ENCODE measurements at places on chromosomes 12 and 14.

DNA sequence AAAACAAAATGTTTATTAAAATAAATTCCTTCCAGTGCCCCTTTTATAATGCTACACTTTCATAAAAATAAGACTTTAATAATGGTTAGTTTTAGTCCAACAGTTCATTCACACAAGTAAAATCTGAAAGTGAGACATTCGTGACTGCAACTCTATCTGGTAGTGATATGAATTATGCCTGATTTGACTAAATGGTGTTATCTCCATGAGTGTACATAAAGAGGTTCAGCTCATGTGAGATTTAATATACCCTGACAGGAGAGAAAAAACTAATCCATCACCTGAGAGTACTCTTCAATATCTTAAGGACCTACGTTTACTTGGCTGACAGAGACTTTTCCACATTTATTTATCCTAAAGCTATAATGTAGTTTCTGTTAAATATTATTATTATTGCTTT is 34.0 kb downstream of the ERO1A start:
- DNase-seq, result no peak

DNA sequence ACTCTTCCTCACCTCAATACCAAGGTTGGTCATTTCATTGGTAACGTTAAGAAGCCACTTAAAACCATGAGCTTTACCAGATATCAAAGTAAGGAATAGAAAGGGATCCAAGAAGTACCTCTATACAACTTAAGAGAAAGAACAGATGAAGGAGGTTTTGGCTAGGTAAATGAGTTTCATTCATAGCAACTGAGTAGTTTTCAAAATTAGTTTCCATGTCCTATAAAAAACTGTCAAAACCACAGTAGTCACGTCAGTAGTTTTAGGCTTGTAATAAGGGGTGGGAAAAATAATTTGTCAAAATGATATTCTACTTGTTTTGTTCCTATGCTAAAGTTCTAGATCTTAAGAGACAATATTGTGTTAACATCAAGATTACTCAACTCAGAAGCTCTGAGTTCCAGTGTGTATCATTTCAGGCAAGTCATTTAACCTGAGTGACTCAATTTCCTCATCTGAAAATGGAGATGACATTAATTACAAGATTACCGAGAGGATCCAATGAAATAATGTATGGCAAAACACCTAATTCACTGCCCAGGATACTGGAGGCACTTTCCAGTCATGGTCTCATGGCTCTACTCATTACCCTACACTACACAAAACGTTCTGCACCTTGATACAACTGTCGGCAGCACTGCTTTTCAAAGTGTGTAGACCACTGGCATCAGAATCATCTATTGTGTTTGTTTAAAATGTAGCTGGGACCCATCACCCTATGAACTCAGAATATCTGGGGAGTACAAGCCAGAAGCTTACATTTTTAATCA is 24.1 kb upstream of the SLC6A13 start:
- DNase-seq, result no peak

GRCh38 chr12:32270818-32271710 is 128.3 kb upstream of the FGD4 start:
- DNase-seq, result no peak

GRCh38 chr12:124751654-124752355 is 111.9 kb downstream of the SCARB1 start:
- no peak for DNase-seq

- peak; percentile 31 for DNase-seq
Observed at GRCh38 chr12:6340032-6340638, 1.7 kb downstream of the TNFRSF1A start.

DNA sequence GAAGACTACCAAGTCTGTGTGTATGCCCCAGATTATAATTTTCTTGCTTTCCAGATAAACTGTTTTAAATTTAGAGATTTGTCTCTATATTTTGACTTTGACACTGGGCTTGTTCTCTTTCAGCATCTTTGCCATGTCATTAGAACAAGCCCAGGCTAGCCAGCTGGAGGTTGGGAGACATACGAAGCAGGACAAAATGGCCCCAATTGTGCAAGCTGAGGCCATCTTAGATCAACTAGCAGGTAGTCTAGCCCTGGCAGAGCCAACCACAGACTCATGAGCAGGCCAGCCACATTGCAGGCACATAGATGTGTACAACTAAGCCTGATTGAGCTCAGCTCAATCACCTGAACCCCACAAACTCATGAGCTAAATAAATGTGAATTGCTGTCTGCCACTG is 321.4 kb downstream of the ATP23 start:
- DNase-seq, result no peak

DNA sequence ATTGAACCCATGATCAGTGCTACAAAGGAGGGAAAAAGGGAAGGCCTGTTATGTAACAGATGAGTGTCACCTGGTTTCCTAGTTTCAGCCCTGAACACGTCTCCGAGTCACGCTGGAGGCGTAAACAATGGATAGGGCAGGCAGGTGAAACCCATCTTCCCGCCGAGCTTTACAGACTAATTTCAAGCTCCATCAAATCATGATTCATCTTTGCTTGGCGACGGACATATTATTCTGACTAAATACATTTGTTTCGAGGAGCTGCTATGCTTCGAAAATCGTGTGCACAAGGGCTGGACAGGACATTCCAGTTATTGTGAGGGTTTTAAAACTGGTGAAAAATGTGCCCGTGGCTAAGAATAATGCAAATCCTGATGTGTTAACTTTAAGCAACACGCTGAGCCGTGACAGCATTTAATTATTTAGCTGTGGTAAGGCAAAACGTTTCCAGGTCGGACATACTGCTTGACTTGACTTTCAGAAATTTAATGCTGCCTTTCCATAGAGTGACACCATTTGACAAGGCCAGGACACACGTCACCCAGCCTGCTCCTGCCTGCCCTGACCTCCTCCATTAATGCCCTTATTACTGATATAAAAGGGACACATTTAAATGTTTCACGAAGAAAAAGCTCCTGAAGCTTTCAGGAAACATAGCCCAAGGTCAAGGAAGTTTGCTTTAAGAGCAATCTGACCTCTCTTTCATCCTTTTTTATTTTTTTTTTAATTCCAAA is 1203.5 kb upstream of the TMEM132C start:
- no peak for DNase-seq

DNA sequence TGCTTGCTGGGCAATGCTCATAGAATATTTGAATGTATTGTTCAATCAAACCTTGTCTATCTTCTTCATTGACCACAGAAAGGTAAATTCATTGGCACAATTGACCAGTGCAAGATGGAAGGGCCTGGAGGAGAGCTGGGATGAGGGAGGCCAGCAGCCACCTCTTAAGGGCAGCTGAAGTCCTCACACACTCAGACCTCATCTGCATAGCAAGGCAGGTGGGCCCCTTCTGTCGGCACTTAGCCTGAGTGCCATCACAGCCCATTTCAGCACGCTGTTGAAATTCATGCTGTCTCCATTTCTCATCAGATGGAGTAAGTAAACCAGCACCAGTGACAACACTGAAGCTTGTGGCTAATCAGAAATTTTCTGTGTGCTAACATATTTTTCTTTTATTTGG is 25.4 kb upstream of the HMGA2 start:
- no peak for DNase-seq
